ENCODE measurements at places on chromosomes 12 and 14.
A peak's percentile ranks its signal among the peaks of the same experiment; 100 is the strongest.

GRCh38 chr14:77579065-77579464 lies 37.4 kb downstream of the SPTLC2 start:
- no peak for DNase-seq

GRCh38 chr14:35406506-35407305 lies 2.2 kb upstream of the NFKBIA start:
- DNase-seq = peak; percentile 49

- peak; percentile 83 for DNase-seq
These were observed at the start of gene MMP14 for GRCh38 chr14:22836301-22837113. MMP14 (plus strand) TSS chr14:22836585; CDS start chr14:22836818, 233 bp downstream.

DNA sequence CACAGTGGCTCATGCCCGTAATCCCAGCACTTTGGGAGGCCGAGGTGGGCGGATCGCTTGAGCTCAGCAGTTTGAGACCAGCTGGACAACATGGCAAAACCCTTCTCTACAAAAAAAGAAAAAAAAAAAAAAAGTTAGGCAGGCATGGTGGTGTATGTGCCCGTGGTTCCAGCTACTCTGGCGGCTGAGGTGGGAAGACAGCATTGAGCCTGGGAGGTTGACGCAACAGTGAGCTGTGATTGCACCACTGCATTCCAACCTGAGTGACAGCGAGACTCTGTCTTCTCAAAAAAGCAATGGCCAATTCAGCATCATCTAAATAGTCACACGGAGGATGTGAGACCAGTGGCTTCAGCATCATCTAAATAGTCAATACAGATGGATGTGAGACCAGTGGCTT lies 10.4 kb upstream of the SAMD4A start:
- no peak for DNase-seq

GRCh38 chr12:40225337-40225983 lies 663 bp downstream of the LRRK2 start:
- DNase-seq = no peak

DNA sequence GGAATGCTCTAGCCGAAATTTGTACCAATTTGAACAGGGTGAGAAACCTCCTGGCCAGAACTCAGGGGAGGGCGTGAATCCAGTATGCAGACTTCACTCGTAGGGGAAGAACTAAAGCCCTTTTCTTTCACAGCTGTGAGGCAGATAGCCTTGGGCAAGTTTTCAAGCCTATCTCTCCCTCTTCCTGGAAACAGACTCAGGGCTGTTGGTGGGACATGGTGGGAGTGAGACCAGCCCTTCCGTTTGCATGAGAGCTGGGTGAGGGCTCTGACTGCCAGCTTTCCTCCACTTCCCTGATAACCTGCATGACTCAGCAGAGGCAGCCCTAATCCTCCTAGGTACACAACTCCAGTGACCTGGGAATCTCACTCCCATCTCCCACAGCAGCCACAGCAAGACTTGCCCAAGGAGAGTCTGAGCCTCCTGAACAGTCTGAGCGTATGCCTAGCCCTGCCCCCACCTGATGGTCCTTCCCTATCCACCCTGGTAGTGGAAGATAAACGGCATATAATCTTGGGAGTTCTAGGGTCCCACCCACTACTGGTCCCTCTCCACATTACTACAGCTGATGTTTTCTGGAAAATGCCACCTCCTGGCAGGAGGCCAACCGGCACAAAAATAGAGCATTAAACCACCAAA lies 170.1 kb upstream of the AMIGO2 start:
- DNase-seq = peak; percentile 18

GRCh38 chr12:133130808-133131128 lies 341 bp downstream of the ZNF10 start:
- no peak for DNase-seq

DNA sequence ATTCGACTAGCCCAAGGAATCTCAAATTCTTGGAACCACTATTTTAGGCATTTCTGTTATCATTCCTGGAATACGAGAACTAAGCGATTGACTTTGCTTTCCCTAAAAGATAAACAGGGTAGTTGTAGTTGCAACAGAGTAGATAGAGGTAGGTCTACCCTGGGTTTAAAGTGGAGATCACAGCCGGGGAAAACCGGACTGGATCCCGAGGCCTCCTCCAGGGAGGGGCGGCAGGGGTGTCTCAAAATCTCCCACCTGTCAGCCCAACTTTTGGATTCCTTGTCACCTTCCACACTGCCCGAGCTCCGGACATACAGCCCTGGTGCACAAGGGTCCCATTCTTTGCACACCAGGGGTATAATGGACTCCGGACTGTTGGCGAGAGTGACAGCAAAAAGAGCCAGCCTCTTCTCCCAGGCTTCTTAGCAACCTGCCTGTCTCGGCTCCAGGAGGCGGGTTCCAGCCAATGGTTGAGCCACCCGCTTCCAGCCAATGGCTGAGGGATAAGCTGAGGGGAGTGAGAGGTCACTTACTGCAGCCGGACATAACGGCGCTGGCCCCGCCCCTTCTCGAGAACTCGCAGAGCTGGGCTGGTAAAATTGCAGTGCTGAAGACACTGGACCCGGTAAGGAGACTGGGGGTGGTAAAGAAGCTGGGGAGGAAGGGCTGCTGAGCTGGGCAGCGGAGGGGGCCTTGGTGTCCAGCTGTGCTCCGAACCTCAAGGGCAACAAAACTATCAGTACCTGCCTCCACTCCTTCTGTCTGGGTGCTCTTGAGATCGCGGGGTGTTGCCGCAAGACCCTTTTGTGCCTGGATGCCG lies at the start of gene SUOX:
Gene SUOX (plus strand): TSS at position 562 of the 820 bp plus-strand sequence. CDS start 4,946 bp downstream, outside the sequence.
- DNase-seq = peak; percentile 93

- DNase-seq = no peak
These were observed 633 bp downstream of the TC2N start for GRCh38 chr14:91866511-91867295.

- DNase-seq = no peak
These were observed 154.0 kb downstream of the PIWIL1 start for GRCh38 chr12:130491421-130492357.

DNA sequence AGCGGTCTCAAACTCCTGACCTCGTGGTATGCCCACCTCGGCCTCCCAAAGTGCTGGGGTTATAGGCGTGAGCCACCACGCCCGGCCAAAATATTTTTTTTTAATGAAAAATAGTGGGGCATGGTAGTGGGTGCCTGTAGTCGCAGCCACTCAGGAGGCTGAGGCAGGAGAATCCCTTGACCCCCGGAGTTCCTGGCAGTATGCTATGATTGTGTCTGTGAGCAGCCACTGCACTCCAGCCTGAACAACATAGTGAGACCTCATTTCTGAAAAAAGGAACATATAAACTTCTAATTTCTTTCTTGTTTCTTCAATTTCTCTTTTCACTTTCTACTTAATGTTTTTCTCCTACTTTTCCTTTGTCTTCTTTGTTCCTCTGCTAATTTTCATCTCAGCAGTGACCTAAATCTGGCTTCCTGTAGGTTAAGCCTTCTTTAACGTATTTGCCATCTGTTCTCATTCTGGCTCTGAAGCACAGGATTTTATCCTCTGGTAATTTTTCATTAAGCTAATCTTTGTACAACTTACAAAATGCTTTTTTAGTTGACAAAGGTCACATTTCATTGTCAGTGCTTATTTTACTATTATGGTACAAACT lies 4.5 kb upstream of the RPGRIP1 start:
- no peak for DNase-seq

DNA sequence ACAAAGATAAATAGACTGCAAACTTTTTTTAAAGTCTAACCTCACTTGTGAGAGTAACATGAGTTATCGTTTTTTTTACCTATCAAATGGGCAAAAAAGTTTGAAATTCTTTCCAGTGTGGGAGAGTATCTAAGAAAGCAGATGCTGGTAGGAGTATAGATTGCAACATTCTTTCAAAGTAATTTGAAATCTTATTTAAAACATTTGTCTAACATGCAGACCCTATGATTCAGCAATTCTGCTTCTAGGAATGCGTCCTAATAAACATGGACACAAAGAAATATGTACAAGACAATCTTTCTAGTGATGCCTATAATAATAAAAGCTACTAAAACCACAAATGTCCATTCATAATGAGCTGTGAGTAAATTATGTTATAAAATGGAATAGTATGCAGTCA lies 110.4 kb upstream of the TMCC3 start:
- no peak for DNase-seq
